ENCODE measurements at places on chromosomes 2 and 18. TPM values are rescaled to one million over a fixed set of nuclear protein-coding genes. Genes with fewer than 3 reads are reported as not detected.

The CFC1 gene
- total RNA-seq, result not detected

DNA sequence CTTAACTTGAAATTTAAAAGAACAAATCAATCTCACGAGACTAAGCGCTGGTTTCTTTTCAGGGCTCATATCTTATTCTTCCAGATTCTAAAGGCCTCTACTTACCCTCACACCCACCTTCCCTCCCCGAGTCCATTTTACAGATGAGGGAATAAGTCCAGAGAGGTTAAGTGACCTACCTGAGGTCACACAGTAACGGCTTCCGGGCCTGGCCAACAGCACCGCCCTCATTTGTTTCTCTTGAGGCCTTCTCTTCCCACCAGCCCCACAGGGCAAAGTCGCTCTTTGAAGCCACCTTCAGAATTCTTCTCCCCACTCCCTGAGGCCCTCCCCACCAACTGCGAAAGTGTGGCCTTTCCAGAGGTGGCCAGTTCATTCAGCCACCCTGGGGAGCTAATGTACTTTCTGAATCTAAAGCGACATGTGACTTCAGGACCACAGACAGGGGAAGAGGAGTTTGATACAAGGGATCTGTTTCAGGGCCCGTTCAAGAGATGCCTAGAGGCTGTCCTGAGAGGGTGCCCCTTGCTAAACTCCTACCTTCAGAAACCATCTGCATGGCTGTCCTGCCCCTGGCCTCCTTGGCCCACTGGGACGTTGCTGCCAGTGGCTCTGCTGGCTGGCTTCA is 275.3 kb downstream of the HAUS1 start:
- no peak for DNase-seq

GRCh38 chr2:233760043-233760442 is at the start of gene UGT1A1:
Gene UGT1A1 (plus strand): TSS chr2:233760270. CDS start chr2:233760288, 18 bp downstream.
- no peak for DNase-seq

- DNase-seq, result no peak
Observed at GRCh38 chr2:199378948-199379650, 78.6 kb downstream of the SATB2 start.

DNA sequence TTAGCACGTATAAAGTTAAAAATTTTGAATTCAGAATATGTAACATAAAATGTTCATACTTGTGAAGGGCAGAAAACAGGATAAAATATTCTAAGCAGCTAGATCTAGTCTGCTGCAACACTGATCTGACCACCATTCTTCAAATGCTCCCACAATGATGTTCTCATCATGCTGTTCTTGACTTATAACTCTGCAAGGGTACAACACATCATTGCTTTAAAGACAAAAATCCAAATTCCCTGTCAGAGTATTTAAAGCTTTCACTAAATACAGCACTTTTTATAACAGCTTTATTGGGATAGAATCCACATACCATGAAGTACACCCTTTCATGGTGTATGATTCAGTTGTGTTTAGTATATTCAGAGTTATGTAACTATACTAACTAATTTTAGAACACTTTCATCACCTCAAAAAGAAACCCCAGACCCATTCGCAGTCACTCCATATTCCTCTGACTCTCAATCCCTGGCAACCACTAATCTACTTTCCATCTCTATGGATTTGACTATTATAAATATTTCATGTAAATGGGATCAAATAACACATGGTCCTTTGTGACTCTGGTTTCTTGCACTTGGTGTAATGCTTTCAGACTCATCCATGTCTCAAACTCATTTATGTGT is 56.4 kb downstream of the MAP4K3 start:
- DNase-seq, result no peak

The SPTBN1 gene
- total RNA-seq, result 68.3 TPM

The GCKR gene
- not detected for total RNA-seq

The SERPINB7 gene
- total RNA-seq, result not detected

GRCh38 chr2:11963966-11964365 is 217.5 kb downstream of the LPIN1 start:
- no peak for DNase-seq

- no peak for DNase-seq
Observed at GRCh38 chr18:40006634-40007033, 1948.4 kb upstream of the PIK3C3 start.

DNA sequence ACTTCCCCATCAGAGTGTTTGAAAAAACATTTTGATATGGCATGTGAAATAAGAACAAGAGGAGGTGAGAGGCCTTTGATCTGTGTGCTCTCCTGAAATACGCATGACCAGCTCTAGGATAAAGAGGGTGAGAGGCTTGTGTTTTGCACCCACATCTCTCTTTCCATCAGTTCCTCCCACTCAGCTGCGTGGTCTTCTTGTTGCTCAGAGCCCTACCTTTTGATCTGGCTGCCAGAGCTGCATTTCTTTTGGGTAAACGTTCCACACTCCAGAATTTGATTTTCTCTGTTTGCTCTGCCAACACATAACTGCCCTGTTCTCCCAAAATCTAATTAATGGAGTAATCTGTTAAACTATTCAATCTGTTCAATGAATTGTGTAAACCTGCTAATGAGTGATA is 72.0 kb upstream of the FN1 start:
- no peak for DNase-seq

GRCh38 chr18:63834471-63835113 is 52.9 kb upstream of the SERPINB2 start:
- DNase-seq, result no peak

DNA sequence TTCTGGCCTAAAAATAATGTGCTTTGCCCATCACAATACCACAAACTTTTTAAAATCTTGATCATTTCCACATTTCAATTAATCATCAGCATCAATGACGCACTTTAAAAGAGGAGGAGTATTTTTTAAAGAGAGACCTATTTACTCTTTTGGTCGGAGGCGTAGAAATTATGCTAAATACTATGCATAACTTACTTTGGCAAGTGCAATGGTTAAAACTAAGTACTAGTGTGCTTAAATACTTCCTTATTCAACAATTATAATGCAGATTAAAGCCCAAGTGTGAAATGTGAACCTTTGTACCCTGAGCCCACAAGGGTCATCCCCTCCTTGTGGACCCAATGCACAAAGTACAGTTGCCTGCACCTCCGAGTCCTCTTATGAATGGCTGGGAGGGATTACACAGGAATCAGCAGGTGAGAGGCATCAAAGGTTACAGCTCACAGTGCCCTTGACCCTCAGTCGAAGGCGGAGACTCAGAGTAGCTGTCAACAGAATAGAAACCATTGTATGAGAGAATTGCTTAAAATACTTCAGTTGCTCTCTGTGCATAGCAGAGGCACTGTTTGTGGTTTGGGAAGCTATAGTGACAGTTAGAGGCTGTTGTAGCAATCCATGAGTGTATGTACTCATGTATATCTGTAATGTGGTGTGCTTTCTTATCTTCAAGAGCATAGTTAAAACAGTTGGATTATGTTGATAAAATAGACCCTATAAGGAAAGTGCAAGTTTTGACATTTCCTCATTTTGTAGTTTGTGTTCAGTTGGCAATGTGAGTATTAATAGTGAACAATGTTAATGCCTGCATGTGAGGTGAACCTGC is 151.7 kb upstream of the ITGA4 start:
- peak; percentile 69 for DNase-seq

DNA sequence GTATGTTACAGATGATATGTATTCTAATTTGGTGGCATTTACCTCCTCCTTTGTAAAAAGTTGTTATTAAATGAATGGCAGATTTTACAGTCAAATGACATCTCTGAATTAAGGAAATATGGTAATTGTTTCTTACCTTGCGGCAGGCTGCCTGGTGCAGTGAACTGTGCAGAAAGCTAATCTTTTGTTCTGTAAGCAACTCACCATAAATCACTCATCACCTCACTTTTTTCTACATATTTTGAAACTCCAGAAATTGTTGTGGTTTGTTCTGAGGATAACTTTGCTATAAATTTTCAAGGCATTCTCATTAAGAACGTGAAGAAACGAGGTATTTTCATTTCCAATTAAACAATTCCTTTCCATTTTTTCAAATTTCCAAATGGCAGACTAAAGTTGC is 52.7 kb downstream of the ST6GAL2 start:
- DNase-seq, result no peak

The UGT1A10 gene
- not detected for total RNA-seq

DNA sequence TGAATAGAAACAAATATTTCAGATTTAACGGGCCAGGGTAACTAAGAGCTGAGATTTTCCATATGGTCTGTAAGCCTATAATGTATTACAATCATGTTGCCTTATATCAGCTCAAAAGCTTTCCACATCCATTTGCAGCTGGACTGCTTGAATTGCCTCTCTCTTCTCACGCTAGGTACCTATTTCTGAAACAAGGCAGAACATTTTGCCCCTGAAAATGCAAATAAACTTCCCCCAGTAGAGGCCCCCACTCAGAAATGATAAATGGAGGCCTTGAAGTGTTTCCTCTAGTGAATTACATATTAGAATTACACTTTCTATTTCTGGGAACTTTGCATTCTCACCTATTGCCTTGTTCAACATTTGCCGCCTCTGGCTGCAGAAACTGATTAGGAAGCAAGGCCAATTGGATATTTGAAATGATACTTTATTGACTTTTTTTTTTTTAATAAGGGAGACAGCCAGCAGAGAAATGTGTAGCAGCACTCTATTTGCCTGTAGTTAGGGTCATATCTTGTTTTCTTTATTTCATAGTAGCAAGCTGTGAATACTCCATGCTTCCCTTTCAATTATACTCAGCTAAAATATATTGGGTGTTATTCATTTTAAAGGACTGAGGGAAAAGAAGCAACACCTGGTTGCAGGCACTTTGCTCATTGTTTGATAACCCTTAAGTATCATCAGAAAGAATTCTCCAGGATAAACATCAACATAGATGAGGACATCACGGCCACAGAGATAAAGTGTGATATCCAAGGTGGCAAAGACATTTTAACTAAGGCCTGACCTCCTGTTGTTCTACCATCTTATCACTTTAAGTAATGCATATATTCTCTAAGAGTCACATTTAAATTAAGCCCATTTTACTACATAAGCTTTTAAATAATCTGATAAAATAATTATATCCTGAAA is 505.5 kb downstream of the LRRTM4 start:
- DNase-seq, result no peak

DNA sequence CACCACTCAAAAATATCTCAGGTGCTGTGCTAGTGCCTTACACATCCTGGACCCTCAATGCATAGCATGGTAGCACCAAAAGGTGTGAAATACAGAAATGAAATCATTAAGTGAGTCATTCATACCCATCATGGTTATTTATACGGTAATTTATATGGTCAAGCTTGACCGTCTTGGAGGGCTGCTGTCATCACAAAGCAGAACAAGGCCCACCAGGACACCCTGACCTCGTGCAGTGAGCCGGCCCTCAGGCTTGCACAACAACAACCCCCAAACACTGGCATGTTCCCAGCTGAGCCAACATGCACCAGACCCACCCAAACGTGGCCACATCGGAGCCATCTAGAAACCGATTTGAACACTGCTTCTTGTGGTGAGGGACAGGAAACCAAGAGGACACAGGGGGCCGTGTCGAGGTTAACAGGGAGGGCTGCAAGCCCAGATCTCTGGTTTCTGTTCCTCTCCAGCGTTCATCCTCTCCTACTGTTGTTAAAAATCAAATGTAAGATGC is 378.5 kb upstream of the ID2 start:
- peak; percentile 77 for DNase-seq

The OSR1 gene
- total RNA-seq, result not detected

The SERPINB12 gene
- not detected for total RNA-seq

The EML6 gene
- total RNA-seq, result 2.4 TPM

- DNase-seq, result no peak
Observed at GRCh38 chr2:65351948-65352595, 80.3 kb downstream of the SPRED2 start.

- DNase-seq, result no peak
Observed at GRCh38 chr2:41994233-41994637, 53.6 kb upstream of the PKDCC start.

DNA sequence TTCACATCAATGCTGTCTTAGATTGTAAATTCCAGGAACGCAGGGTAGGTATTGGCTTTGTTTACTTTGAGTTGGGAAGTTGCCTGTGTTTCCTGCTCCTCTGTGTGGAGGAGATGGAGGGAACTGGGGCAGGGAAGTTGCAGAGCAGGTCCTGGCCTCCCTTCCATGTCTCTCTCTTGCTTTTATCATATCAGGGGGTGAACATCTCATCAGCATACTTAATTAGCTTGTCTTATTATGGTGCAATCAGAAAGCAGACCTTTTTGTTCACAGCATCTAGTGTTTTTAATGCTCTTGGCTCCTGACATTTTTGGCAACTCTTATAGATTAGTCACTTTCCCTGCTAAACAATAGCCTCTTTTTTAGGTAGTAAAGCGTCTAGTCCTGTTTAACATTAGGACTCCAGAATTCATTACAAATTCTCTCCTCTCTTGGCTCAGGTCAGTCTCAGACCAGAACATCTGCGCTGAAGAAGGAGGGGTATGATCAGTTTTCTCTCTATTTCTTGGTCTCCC is 11.5 kb upstream of the DIPK1C start:
- no peak for DNase-seq

DNA sequence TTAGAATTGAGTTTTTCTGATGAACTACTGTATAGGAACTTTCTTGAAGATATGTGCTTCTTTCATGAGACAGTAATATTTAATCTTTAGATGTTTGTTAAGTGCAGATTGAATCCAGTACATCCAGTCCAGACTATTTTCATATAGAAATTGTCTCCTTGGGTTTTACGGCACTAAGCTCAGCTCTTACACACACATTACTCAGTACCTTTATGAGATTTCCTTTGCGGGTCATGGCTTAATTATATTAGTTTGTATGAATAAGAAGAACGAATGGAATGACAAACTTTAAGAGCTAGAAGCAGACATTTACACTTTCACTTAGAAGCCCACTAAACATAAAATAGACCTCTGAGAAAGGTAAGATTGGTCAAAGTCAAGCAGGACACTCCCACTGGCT is 223.3 kb upstream of the THUMPD2 start:
- DNase-seq, result no peak

- no peak for DNase-seq
Observed at GRCh38 chr2:69975853-69976462, 14.5 kb upstream of the ASPRV1 start.

The RAD51AP2 gene
- total RNA-seq, result not detected

The SMYD1 gene
- not detected for total RNA-seq

DNA sequence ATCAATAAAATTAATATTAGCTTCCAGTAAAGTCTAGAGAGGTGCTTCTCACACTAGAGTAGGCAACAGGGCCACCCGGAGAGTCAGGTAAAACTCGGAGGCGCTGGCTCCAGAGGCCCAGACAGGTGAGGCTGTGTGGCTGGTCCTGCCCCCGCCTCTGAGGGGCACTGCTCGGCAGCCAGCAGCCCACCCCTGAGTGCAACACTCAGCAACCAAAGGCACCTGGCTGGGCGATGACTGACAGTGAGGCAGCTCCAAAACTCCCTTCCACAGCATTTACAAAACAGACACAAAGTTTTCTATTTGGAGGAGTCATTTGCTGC is 138.8 kb upstream of the ID2 start:
- peak; percentile 41 for DNase-seq

The TMEM178A gene
- 0.21 TPM for total RNA-seq
